ENCODE measurements at places on chromosomes 7 and 10.

DNA sequence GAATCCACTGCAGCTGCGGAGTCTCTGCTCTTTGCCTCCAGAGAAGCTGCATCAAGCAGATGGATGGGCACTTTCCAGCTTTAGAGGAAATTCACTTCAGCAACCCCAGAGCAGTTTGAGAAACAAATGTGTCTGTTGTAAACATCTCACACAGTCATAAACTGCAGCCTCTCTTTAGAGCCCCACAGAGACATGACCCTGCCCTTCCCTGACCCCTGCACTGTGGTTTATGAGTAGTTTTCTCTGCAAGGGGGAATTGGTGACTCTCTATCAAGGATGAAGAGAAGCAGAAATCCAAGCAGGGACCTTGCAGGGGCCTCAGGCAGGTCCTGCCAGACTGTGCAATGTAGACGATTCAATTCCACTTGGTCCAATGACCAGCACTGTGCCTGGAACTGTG, 160.2 kb downstream of the SH2D4B start:
- DNase-seq, result no peak

- DNase-seq, result peak; percentile 68
Measured at GRCh38 chr10:21527598-21528235, 2.2 kb upstream of the SKIDA1 start.

DNA sequence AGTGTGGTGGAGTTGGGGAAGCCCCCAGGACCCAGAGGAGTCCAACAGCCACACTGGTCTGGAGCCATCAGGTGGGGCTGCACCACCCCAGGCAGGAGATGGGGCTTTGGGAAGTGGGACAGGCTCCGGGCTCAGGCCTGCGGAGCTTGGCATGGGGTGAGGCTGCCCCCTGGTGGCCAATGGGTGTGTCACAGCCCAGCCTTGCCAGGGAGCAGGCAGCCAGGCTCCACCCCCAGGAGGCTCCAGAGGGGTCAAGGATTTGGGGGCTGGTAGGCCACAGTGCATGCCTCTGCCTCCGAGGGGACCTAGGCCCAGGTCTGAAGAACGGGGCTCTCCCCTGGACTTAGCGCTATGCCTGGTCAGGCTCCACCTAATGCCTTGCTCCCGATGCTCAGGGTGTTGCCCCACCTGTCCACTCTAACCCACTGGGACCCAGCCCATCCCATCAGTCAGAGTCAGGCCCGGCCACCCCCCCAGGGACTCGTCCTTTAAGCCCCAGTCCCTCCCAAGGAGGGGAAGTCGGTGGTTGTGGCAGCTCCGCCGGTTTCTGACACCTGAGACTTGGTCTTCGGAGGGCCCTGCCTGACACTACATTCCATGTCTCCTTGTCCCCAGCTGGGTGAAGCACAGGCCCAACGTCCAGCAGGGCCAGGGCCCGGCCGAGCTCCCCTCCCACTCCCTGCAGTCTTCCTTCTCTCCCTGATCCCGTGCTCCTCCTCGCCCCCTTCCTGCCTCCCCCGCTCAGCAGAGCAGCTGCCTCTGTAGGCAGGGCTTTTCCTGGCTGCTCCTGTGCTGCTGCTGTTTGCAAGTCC, 11.3 kb upstream of the SAMD8 start:
- peak; percentile 87 for DNase-seq

DNA sequence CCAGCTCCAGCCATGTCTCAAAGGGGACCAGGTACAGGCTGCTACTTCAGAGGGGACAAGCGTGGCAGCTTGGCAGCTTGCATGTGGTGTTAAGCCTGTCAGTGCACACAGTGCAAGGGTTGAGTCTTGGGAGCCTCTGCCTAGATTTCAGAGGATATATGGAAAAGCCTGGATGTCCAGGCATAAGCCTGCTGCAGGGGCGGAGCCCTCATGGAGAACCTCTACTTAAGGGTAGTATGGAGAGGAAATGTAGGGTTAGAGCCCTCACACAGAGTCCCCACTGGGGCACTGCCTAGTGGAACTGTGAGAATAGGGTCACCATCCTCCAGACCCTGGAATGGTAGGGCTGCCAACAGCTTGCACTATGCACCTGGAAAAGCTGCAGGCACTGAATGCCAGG, 7.7 kb upstream of the NT5C3A start:
- no peak for DNase-seq

DNA sequence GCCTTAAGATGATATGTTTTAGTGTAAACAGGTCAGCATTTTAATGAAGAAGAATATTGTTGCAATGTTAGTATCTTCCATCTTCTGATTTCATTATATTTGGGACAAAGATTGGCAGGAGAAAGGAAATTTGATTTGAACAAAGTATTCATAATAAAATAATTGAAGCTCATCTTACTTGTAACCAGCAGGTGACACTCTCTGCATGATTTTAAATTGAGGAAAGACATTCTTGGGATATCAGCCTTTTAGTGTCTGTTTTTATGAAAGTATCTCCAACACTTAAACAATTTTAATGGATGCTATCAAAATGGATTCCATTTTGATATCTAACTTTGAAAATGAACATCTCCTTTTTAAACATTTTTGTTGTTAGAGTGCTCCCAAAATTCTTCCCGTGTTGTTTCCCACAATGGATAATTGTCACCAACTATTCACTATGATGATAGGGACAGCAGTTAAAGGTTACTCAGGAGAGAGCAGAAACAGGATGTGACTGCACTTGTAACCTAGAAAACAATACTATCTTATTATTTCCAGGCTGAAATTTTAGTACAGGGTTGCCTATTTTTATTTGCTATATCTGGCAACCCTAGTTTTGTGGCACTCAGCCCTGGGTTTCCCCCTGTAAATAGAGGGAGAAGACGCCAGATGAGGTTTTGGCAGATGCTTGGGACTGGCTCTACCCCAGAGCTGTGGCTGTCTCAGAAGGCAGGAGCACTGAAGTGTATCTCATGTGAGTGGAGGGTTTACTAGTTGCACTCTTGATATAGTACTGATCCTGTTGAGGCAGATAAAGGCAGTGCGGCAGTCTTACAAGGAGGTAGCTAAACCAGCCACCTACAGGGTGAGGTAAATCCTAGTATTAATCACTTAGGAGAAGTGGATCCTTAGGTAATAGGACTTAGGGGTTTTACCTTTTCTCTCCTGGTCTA, 31.0 kb upstream of the ABCB4 start:
- DNase-seq, result peak; percentile 47

Data from astrocyte of the hippocampus (primary cell).